NCI-H146 (cell line): ENCODE measurements at places on chromosomes 1 and 21.

DNA sequence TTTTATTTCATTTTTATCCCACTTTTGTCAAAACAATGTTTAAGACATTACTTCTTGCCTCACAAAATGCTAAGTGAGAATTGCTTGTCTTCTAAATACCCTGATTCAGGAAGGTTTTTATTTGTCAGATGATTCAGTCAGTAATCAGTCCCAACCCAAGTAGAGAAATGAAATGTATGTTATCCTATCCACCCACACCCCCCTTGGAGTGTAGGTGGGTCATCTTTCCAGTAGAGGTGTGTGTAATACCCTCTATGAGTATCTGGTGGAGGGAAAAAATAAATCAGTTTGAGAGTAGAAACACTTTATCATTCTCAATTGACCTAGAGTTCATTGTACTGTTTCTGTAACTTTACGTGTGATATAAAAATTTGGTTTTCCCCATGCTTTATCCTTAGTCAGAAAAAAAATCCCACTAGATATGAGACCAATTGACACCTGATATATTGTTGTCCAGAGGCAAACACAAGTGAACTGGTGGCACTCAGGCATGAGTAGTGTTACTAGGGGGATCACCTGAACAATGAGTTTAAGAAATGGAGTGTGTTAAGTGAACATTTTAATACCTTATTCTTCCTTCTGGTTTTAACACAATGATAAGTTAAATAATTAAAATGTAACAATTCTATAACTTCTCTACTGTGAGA is 153.8 kb upstream of the C1orf105 start:
- no peak for DNase-seq

GRCh38 chr1:184890539-184890973 is 83.8 kb downstream of the NIBAN1 start:
- DNase-seq = no peak

DNA sequence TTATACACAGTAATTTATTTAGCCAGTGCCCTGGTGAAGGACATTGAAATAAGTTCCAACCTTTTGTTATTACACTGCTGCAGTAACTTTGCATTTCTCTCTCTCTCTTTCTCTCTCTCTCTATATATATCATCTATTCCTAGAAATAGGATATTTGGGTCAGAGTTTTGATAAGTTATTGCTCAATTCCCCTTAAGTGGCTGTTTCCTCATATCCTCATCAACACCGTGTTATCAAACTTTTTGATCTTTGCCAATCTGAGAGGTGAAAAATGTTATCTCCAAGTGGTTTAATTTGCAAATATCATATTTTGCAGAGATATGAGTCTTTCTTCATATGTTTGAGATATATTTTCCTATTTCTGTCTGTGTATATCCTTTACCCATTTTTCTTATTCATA is 1.6 kb upstream of the SRSF4 start:
- DNase-seq = no peak

DNA sequence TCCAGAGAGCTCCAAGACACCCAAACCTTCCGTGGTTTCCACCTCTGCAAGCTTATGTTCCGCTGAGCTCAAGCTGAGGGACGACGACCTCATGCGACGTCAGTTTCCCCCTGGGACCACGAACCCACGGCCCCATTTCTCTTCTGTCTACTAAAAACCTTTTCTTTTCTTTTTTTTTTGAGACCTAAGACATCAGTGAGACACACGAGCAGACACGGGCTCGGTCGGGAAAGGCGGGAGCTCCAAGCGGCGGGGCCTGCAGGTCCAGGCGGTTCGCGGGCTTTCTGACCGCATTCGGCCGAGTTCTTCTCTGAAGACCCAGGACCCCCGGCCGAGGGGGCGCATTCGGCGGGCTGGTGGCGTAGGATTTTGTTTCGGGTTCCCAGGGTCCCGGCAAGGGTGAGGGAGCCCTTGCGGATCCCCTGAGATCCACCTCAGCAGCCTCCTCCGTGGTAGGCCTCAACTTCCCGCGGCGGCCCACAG is 402 bp downstream of the C21orf58 start:
- DNase-seq = peak; percentile 25

- no peak for DNase-seq
Observed at GRCh38 chr1:182328591-182328990, 63.0 kb downstream of the GLUL start.

- DNase-seq = no peak
Observed at GRCh38 chr1:207361889-207362288, 40.4 kb downstream of the CD55 start.

DNA sequence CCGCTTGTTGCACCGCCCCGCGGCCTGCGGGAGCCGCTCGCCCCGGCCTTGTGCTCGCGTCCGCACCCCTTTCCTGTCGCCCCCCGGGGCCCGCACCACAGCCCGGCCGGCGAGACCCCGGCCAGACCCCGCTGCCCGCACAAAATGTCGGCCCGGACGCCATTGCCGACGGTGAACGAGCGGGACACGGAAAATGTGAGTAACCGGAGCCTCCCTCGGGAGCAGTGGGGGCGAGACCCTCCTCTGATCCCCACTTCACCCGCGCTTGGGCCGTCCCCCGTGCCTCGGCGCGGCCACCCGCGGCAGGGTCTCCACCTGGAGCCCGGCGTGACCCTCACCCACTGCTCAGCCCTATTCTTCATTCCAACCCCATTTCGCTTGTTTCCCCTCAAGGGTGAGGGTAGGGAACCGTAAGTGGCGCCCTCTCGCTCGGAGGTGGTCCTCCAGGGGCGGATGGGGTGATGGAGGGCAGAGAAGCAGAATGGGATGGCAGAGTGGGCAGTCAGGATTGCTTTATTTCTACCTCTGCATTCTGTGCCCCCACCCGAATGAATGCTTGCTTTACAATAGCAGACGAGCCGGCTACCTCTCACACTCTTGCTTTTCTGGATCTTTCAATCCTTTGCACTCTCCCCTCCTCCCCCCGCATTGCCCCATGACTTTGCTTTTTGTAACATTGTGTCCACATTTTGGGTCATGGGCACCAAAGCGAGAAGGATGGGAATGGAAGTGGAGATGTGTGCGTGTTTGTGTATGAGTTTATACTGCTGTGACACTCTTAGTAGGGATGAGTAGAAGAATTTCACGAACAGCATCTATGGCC is 954 bp downstream of the MARK1 start:
- no peak for DNase-seq
